NCI-H460 (cell line): ENCODE measurements at places on chromosomes 6 and 20.

GRCh38 chr20:43420192-43420591, 37.5 kb upstream of the SRSF6 start:
- no peak for DNase-seq

DNA sequence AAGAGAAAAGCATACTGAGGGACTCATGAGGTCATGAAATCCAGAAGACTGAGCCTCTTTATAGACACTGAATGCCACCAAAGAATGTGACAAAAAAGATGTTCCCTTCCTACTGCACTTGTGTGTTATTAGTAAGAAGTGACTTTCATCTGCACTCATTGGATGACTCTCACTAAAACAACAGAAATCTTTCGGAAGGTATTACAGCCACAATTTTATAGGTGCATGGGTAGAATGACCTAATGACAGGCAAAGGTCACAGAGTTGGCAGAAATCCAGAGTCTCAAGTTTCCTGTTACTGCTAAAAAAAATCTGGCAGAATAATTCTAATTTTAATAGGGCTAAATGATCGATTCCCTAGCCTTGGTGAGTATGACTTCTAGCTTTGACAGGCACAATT, 13.3 kb downstream of the PKHD1 start:
- DNase-seq: no peak

DNA sequence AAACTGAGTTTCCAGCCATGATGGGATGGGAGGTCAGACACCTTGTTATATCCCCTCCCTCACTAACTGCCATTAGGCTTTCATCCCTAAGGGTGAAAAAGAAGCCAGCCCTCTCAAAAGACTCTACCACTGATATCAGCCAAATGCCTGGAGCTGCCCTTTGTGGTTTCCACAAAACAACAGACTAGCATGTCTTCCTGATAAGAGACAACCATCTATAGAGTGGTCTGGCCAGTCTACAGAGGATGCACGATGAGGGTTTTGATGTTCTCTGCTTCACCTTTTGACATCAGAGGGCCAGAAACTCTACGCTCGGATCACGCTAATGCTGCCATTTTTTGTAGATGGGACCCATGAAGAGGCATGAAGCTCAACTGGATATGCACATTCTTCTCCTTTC, 61.7 kb upstream of the ARHGAP18 start:
- no peak for DNase-seq

DNA sequence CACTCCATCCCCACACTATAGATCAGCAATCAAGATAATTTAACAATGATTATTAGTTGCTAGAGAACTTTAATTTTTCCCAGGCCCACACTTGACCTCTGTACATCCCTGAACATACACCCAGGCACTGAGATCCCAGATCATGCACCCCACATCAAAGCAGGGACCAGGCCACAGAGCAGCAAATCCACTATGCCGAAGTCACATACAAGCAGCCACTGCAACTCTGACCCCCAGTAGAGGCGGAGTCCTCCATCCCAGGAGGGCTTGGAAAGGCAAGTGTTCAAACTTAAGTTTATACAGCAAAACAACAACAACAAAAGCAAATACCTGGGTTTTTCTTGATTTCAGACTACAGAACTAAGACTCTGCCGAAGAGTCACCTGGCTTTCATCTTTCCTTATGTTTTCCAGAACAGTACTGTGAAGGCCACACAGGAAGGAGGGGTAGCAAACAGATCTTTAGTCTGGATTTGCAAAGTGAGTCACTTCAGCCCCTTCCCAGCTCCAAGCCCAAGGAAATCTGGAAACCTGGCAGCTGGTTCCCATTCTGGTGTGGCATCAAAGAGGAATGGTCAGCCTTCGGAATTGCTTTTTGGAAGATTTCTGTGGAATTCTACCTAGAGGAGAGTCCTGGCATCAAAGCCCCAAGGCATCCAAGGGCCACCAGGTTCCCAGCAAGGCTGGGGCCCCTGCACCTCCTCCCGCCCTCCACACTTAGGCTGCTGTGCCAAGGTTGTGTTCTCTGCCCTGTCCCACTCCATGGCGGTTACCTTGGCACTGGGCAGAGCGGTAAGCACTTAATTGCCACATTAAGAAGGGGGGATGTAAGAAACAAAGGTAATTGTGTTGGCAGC, 7.3 kb downstream of the JAG1 start:
- DNase-seq: no peak

DNA sequence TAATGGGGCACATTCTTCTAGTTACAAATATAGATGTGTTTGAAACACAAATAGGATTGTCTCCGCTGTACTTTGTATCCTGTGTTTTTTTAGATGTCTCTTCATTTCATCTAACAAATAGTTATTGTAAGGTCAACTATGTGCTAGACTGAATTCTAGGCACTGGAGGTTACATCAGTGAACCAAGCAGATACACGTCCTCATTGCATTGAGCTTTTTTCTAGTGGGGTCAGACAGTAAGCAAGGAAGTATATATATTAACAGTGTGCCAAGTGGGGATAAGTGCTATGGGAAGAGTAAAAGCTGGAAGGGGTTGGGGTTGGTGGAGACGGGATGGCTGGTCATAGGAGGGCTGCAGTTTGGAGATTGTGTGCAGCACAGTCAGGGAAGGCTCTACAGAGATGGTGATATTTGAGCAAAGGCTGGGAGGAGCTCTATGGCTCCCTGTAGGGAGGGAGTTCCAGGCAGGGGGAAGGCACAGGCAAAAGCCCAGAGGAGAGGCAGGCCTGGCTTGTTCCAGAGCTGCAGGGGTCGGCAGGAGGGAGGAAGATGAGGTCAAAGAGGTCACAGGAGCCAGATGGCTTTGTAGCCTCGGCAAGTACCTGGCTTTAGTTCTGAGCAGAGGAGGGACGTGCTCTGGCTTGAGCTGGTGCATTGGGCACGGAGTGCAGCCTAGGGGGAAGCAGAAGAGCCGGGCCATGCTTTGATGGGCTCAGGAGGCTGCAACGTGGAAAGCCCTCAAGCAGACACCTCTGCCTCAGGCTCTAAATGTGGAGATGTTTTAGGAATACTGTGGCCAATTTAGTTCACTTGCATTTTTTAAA, 152.3 kb downstream of the ZDHHC14 start:
- DNase-seq: no peak
